BJ (cell line): ENCODE measurements at places on chromosomes 2 and 18. TPM values are rescaled to one million over a fixed set of nuclear protein-coding genes. Genes with fewer than 3 reads are reported as not detected.

- DNase-seq, result peak; percentile 56
These were observed 41.1 kb downstream of the MYO7B start for GRCh38 chr2:127576433-127577207.

- DNase-seq, result no peak
These were observed 47.5 kb upstream of the TXNDC2 start for GRCh38 chr18:9838144-9838877.

GRCh38 chr2:216410550-216410949 is 1.7 kb upstream of the SMARCAL1 start:
- DNase-seq, result no peak

DNA sequence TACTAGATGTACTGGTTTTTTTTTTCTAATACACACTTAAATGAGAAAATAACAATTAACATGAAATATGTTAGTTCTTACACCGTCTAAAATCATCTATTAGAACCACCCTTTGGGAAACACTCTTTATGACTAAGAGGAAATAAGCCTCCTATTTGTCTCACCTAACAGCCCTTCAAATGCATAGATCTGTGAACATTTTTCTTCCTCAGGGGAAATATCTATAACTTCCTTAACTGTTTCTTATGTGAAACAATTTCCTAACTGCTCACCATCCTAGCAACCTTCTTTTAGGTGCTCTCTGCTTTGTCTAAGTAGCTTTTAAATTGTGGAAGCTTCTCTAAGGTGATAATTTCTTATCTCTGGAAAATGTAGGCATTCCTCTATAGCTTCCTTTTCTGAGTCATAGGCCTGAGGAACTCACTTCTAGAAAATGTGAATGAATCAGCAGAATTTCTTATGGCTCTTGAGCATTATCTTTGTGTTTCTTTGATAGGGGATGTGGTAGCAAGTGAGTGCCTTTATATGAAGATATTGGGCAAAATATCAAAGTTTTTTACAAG is 56.1 kb downstream of the CNTNAP5 start:
- no peak for DNase-seq

- no peak for DNase-seq
These were observed 22.0 kb upstream of the STPG4 start for GRCh38 chr2:47177043-47177565.

DNA sequence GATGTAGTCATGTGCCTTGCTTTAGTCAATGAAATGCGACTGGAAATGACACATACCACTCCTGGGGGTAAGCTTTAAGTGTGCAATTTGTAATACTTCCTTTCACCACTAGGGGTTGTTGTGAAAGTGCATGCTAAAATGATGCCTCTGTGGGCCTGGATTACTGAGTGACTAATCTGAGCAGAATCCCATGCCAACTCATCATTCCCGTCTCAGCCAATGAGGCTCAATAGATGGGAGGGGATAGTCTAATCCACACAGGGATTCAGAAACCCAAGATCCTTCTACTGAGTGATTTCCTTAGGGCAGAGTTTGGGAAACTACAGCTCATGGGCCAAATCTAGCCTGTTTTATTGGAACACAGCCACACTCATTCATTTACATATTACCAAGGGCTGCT is 54.0 kb downstream of the HRH4 start:
- DNase-seq, result no peak

GRCh38 chr2:62724886-62725711 is 19.6 kb downstream of the EHBP1 start:
- DNase-seq, result no peak

Gene LIMS4
- polyA plus RNA-seq, result 8.7 and 9.4 TPM in 2 replicates

- no peak for DNase-seq
These were observed 92.3 kb downstream of the UBE2E3 start for GRCh38 chr2:181072486-181073235.

Gene REG3G
- polyA plus RNA-seq, result not detected in 2 replicates

- DNase-seq, result no peak
These were observed 5.2 kb downstream of the TTC39C start for GRCh38 chr18:24019641-24020331.

DNA sequence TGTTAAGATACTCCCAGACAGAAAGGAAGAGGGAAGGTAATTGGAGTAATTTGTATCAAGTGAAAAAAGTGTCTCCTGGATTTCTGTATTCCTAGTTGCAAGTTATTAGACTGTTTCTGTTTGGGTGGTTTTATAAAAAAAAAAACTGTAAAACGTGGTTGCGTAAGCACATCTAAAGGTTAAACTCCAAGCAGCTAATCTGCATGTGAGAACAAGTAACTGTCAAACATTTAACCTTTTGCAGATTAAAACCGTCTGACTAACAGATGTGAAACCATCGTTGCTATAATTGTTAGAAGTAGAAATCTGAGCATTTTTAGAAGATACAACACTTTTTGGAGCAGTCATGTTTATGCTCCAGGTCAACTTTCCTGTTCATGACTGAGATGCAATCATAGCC is 72.3 kb downstream of the AFF3 start:
- DNase-seq, result no peak

DNA sequence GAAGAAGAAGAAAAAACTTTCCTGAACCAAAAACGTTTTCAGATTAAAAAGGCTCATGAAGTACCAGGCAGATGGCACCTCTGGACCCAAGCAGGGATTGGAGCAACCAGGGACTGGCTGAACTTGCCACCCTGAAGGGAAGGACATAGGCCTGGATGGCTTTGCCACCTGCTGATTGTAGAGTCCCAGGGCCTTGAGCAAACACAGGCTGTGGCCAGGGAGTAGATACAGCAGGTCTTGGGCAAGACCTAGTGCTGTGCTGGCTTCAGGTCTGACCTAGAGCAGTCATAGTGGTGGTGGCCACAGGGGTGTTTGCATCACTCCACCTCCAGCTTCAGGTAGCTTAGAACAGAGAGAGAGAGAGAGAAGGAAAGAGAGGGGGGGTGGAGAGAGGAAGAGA is 231.5 kb upstream of the FBXO11 start:
- DNase-seq, result no peak

DNA sequence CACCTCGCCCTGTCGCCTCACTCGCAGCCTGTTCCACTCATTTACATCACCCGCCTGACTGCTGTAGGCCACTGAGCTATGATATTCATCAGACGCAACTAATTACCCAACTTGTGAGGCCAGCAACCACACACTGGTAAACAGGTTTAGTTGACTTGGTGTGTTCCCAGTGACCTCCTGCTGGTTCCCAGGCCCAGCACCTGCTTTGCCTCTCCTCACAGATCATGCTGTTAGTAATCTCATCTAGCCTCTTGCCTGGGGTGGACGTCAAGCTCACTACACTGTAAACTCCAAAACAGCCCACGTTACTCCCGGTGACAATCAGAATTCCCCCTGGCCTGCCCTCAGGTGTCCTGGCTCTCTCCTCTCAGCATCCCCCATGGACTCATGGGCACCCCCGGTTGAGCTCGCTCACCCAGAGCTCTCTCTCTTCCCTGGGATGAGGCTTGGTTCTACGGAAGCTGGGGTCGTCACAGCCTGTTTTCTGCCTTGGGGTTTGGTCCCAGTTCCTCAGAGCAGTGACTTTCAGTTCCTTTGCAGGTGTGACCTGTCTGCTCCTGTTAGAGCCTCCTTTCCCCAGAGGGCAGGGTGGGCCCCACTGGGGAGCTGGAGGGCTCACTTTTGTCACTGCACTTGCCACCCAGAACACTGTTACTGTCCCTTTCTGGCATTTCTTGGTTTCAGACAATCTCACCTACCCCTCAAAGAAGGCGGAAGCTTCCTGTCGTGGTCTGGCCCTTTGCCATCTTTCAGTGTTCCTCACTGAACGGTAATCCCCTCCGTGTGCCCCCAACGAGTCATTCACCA is 40.3 kb downstream of the INPP5D start:
- no peak for DNase-seq

GRCh38 chr2:137700681-137701080 is 263.6 kb upstream of the HNMT start:
- DNase-seq, result no peak

DNA sequence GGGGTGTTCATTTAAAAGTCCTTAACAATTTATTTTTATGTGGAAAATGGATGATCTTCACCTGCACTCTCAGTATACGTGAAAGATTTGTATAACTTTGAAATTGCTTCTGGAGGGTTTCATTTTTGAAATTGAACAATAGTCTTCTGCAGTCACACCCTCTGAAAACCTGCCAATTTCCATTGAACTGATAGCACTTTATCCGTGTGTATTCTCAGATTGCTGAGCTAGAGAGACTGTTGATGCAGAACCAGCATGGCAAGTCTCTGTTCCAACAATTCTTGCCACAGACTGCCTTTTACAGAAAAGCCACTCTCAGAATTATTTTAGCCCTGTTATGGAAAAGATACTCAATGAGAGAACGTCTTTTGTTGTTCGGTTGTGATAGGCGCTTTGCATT is 6.6 kb upstream of the GULP1 start:
- DNase-seq, result no peak

Gene PRKAG3
- polyA plus RNA-seq, result not detected in 2 replicates

Gene WDR43
- polyA plus RNA-seq, result 32.8 and 59.1 TPM in 2 replicates

DNA sequence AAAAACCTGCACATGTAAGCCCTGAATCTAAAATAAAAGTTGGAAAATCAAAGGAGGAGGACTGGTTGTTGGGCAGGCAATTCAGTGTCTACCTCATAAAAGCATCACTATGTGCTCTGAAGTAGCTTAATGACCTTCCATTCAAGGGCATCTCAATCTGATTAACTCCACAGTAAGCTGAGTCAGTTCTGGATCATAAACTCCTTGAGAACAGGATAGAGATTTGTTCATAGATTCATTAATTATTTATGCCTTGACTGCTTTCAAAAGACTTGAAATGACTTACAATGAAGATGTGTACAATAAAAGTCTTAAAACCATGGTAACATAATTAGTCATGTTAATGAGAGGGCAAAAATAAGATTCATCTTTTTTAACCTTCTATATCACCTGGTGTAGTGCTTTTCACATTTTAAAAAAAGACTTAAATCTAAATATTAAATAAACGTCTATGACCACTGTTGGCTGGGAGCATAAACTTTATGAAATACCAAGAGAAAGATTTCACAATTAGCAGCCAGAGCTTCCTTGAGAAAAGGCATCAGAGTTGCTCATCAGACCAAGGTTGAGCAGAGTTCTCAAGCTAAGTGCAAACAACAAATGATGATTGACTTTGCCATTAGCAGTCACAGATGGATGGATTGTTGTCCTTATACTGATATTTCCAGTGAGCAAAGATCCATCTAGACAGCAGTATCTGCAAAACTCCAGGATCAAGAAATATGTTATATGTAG is 237.3 kb upstream of the THUMPD2 start:
- no peak for DNase-seq

GRCh38 chr18:42850174-42851083 is 265.1 kb downstream of the RIT2 start:
- DNase-seq, result no peak

- DNase-seq, result no peak
These were observed 57.3 kb downstream of the VIT start for GRCh38 chr2:36753706-36754221.

- DNase-seq, result no peak
These were observed at the start of gene VAMP5 for GRCh38 chr2:85584354-85584856. Gene VAMP5 (plus strand): TSS chr2:85584431. CDS start chr2:85584491, 60 bp downstream.

Gene MC2R
- polyA plus RNA-seq, result not detected in 2 replicates

DNA sequence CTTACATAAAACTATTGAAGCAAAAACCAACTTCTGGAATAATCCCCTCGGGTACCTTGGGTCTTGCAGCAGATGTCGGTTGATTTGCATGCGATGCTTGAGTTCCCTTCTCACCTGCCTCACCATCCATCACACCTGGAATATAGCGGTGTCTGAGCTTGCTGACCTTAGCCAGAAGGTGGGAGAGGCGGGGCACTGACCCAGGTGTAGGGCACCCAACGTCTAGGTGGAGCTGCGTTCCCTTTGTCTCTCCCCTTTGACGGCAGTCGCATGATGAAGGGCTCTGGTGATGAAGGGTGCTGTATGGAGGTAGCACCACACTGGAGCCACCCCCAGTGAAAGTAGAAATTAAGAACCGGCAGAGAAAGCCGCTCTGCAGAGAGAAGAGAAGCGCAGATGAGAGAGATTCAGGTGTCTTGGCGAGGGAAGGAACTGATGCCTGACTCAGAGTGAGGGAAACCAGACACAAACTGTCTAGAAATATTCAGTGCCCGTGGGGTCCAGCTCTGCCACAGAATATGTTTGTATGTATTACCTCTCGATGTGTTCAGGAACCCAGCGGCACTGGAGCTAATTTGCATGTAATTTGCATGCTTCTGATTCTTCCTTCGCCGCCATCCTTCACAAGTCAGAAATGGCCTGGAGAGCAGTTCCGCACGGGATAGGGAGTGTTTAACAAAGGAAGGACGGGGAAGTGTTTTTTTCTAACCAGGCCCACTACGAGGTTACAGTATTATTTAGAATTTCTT is 19.4 kb upstream of the MBP start:
- no peak for DNase-seq

GRCh38 chr18:4035521-4035920 is 419.6 kb downstream of the DLGAP1 start:
- DNase-seq, result no peak

DNA sequence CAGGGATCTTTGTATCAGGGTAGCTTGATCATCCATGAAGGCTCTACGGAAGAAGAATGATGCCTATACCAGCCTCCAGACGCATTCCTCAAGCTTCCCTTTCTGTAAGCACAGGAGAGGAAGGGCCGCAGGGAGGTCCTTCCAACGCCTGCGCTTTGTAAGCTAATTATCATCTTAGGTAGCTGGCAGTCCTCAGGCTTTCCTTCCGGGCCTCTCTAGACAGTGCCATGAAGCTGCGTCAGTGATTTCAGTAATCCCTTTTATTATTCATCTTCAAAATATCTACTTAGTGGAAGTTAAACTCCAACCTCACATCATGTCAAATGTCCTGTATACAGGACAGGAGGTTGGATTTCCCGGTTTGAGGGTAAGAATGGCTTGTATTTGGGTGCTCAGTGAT is 92.3 kb downstream of the ETAA1 start:
- DNase-seq, result no peak

- no peak for DNase-seq
These were observed 26.6 kb upstream of the ICOS start for GRCh38 chr2:203909974-203910373.

DNA sequence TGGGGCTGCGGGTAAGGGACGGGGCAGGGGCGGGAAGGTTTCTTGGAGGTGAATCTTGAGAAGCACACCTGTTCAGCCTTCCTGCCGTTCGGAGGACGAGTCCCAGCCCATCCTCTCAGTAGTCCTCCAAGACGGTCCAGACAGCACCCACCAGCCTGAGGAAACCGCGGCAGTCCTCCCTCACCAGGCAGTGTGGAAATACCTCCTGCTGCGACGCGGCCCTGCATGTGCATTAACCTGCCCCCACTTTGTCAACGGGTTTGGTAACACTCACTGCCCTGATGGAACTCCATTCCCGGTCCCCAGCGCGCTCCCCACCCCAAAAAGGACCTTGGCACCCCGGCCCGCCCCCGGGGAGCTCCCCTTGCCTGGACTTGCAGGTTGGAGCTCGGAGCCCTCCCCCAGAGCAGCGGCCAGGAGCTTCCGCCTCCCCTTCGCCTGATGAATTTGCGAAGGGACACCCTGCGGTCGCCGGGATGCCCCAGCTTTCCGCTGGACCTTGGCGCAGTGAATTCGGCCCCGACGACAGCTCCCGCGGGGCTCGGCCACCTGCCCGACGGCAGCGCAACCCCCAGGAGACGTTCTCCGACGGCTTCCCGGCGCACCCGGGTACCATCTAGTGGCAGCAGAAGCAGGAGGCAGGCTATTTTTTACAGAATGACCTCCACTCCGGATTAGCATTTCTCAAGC is 31.5 kb downstream of the ACVR1C start:
- no peak for DNase-seq
